ENCODE measurements at places on chromosomes 2 and 18.

- peak; percentile 98 for DNase-seq
These were observed 154.0 kb downstream of the PMAIP1 start for GRCh38 chr18:60053747-60054304.

GRCh38 chr18:75276818-75277609 lies 66.4 kb downstream of the TSHZ1 start:
- peak; percentile 77 for DNase-seq

DNA sequence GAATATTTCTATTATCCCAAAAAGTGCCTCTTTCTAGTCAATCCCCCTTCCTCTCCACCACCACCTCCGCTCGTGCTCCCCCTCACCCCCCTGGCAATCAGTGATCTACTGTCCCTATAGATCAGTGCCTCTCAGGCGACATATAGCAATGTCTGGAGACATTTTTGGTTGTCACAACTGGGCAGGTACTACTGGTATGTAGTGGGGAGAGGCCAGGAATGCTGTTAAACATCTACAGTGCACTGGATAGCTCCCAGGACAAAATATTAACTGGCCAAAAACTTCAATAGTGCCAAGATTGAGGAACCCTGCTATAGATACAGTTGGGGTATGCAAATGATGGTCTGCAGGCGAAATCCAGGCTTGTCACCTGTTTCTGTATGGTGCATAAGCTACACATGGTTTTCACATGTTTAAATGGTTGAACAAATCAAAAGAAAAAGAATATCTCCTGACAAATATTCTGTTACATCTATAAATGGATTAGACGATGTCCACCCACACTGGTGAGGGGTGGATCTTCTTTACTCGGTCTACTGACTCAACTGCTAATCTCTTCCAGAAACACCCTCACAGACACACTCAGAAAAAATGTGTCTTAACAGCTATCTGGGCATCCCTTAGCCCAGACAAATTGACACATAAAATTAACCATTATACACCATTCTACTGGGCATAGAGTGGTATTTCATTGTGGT lies 25.5 kb downstream of the DPYSL5 start:
- DNase-seq = no peak

DNA sequence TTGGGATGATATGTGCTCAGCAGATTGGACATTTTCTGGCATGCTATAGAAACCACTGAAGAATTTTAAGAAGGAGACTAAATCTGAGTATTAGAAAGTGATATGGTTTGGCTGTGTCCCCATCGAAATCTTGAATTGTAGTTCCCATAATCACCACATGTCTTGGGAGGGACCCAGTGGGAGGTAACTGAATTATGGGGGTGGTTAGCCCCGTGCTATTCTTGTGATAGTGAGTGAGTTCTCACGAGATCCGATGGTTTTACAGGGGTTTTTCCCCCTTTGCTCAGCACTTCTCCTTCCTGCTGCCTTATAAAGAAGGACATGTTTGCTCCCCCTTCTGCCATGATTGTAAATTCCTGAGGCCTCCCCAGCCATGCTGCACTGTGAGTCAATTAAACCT lies 535.9 kb upstream of the VRK2 start:
- no peak for DNase-seq

DNA sequence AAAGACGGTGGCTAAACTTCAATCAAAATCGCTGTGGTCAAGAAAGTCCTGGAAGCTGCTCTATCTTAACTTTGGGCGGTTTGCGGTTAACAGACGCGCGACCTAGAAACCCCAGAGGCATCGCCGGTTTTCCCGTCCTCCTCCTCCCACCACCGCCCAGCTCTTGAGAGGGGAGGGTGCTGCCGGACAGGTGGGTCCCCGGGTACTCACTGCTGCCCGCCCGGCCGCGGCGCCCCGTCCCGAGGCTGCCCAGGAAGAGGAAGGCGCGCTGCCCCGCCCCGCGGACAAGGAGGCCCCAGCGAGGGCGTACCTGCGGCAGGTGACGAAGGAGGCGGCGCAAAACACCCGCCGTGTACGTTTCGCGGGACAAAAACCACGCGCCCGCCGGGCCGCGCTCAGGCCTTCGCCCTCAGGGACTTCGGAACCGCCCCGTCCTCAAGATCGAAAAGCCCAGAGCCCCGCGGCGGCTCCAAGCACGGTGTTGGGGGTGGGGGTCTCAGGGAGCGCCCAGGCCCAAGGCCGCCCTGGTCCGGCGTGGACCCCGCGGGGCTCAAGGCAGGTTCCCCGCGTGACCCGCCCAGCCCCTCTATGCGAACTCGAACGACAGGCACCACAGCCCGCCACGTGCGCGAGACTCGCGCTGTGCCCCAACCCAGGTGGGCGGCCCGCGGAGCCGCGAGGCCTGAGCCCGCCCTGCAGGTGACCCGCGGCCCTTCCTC lies at the start of gene SH3YL1:
SH3YL1 (minus strand) TSS at position 259 of the 719 bp plus-strand sequence; CDS start at position 211, 48 bp downstream.
- DNase-seq = peak; percentile 56

DNA sequence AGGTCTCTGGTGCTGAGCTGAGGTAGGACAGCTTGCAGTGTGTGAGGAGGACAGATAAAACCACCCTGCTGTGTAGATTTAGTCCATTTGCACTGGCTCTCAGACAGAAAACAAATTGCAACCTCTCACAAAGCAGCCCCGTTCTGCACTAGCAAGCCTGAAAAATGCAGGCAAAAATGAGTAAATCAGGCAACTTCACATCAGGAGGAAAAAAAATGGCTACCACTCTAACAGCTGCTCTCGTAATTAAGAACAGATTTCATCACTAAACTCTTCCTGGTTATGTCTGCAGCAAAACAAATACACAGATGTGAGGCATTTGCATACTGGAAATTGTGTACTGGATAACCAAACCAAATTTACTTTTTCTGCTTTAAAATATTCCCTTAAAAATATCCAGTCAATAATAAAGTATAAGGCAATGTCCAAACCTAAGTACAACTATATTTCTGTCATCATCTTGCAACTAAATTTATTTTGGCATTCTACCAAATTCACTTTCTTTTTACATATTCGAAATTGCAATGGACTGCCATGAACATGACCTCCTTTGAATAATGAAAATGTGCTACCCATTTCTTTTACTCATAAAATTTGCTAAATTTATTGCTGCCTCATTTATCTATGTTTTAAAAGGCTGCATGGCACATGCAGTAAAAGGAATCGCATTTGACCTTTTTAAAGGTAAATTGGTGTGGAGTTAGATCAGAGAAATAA lies 157.4 kb downstream of the AFF3 start:
- DNase-seq = peak; percentile 73

DNA sequence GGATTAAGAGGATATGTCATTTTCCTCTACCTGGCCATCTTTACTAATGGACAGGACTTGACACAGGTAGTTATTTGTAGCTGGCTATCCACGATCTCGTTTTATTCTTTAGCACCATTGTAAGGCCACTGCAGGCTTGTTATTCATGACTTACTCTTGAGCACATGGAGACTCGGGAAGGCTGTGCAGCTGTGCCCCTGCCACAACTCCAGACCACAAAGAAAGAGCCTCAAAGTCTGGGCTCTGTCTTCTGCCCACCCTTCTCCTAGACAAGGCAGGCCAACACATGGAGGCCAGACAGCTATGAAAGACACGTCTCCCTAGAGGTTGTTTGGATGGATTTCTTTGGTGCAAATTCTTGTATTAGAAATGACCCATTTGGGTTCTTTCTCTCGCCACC lies 133.8 kb downstream of the NAPG start:
- no peak for DNase-seq

DNA sequence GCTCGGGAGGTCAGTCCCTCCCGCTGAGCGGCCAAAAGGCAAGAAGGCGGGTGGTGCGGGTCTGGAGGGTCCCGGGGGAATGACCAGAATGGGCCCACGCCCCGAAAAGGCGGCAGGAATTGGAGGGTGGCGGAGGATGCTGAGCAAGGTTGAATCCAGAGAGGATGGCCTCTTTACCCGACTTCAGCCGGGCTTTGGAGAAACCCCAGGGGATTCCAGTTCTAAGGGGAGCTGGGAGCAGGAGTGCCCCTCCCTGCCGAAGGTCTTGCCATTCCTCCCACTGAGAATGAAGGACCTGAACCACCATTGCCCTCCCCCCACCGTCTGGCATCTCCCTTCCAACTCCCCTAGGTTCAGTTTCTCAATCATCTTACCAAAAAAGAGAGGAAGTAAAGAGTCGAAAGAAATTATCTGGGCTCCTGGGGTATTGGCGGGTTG lies 38.9 kb upstream of the ATP6V1B1 start:
- DNase-seq = no peak

GRCh38 chr2:26412091-26412673 lies 10.5 kb downstream of the DRC1 start:
- no peak for DNase-seq

DNA sequence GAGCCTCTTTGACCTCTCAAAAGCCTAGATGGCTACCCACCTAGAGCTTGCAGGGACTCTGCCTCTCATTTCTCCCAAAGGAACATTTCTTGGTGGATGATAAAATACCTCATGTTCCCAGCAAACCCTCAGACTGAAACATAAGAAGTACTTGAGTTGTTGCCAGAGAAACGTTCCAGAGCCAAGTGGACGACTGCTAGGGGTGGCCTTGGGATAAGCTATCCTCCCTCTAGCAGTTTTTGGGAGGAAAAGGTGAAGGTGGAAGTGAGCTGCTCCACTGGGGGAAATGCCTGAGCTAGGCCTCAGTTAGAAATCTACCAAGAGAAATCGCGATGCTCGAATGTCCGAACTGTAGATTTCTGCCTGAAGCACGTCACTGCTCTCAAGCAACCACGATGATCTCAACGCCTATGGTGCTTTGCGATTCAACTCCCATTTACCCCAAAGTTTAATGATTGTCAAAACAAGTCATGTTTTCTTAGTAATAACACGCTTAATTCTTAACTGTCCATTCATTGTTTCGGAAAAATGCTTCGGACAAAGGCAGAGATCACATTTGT lies 91.5 kb downstream of the CCBE1 start:
- no peak for DNase-seq

GRCh38 chr2:9539531-9539930 lies 16.1 kb downstream of the ADAM17 start:
- DNase-seq = no peak

DNA sequence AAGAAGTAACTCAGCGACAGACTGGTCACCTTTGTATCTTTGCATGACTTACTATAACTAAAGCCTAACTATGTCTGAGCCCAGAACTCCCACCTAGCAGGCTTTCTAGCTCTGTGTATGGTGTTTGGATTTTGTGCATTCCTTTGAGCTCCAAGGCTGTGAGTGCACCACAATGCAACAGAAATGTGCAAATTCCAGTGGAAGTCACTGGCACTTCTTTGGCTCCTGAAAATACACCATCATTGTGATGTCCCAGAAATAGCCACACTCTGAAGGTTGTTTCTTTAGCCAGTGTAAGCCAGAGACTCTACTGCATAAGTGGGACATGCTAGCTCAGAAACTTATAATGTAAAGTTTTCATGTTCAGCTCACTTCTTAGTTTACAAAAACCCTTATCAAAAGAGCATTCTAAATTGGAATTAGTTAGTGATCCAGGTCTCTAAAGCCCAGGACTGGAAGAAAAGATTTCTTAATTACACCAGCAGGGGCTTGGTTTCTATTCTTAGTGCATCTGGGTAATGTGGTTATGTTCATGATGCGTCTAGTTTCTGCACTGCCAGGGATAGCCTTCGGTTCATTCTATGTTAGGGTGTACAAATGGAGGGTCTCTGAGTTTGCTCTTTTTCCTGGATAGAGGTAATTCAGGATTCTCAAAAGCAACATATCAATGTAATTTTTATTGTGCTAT lies 1239.5 kb upstream of the ZEB2 start:
- no peak for DNase-seq

- no peak for DNase-seq
These were observed 416.7 kb upstream of the CRIM1 start for GRCh38 chr2:35938838-35939237.

DNA sequence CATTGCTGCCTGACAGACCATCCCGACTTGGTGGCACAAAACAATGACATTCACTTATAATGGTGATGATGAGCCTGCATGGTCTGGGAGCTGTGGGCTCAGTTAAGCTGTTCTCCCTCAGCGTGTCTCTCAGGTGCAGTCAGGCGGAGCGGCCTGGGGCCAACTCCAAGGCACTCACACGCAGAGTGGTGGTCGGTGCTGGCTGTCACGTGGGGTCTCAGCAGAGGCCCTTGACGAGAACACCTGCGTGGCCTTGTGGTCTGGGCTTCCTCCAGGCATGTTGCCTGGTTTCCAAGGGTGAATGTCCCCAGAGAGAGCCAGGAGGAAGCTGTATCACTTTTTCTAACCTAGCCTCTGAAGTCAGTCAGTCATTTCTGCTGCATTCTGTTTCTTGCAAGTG lies 29.8 kb downstream of the ARMC9 start:
- no peak for DNase-seq

DNA sequence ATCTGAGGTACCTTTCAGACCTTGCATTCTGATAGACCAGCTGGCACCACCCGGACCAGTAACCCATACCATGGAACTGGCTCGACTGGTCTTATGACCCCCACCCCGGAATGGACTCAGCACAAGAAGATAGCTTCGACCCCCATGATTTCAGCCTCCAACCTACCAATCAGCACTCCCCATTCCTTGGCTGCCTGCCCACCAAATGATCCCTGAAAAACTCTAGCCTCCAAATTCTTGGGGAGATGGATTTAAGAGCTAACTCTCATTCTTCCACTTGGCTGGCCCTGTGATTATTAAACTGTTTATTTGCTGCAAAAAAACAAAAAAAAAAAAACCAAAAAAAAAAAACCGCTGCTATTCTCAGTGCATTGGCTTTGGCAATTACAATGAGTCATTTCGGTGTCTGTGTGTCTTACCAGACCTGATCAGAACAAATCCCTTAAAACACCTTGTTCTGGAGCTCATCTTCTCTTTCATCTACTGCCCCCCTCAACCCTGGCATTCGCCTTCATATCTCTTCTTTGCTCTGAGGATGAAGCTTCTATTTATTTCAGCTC lies 60.1 kb upstream of the KIF5C start:
- DNase-seq = peak; percentile 32

DNA sequence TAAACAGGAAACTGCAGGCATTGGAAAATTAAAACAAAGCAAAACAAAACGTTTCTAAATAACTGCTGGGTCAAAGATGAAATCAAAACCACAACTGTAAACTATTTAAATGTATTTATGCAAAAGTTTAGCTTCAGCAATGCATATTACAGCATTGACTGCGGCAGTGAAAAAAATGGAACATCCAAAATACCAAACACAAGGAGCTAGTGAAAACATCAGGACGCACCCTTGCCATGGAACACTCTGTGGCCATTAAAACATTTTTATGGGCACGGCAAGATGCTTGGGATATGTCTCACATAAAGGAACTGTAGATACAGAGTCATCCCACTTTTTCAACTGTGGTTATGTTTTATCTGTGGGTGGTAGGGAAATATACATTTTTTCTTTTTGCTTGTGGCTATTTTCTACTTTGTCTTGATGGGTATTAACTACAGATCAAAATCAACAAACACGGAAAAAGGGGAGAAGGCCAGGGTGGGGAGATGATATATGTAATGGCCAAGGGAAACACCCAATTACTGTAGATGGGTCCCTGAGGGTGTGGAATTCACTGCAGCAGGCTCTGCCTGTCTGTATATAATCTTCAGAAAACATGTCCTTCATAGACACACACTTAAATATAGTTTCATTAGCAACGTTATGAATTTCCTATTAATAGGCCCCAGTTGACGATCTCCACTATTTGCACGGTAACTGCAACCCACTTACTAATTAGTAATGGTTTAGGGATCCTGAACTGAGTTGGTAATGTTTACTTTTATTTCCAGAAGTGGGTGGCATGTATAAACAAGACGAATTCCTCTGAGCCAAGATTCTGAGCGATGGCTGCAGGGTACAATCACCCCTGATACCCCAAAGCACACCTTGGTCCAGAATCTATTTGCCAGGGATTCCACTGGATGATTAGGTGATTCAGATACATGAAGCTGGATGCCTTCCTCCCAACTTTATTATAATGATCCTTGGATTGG lies 110.5 kb downstream of the ACKR3 start:
- peak; percentile 83 for DNase-seq
